Activated CD4-positive, alpha-beta T cell treated with anti-CD3 and anti-CD28 coated beads, Interleukin-2, amount 10 ng/mL, durations not matched to agents 7 days and 5 days (primary cell): ENCODE measurements at places on chromosomes 4 and X. TPM values are rescaled to one million over a fixed set of nuclear protein-coding genes. Genes with fewer than 3 reads are reported as not detected.
A peak's percentile ranks its signal among the peaks of the same experiment; 100 is the strongest.

DNA sequence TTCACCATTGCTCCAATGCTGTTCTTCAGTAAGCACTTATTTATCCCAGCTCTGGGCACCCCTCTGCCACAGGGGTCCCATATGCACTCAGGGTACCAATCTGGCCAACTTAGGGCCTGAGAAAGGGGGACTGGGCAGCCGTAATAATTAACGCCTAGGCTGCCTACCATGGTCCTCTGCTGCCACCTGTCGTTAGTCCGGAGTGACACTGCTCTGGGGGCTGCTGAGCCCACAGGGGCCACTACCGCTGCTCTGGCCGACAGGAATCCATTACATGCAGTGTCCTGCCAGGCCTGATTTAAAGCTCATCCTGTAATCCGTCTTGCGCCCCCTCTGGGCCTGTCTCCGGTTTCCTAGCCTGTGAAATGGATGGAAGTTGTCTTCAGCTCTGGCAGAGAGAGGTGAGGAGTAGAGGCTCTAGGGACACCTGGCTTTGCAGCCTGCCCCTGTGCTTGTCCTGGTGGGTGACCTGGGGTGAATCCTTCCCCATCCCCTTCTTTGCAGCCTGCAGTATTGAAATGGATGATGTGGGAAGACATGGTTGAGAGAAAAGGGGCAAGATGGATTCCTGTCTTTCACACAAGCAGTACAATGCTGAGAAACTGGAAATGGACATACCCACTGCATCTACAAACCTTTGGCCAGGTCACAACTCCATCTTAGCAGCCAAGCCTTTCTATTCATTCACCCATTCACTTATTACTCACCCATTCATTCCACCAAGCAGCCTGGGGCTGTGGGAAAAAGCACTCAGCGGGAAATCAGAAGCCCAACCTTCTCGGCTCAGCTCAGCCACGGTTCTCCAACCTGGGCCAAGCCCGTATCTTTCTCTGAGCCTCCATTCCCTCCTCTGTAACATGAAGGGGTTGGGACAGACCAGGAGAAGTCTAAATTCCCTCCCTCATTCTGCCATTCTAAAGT is 116.3 kb upstream of the NALF2 start:
- no peak overlapping the region for H3K4me3 ChIP-seq
- H3K4me1 ChIP-seq: no peaks in the 10 kb centered on the region
- no peak overlapping the region for H3K27ac ChIP-seq
- H3K36me3 ChIP-seq: no peaks in the 10 kb centered on the region
- peak; percentile 25 for DNase-seq

DNA sequence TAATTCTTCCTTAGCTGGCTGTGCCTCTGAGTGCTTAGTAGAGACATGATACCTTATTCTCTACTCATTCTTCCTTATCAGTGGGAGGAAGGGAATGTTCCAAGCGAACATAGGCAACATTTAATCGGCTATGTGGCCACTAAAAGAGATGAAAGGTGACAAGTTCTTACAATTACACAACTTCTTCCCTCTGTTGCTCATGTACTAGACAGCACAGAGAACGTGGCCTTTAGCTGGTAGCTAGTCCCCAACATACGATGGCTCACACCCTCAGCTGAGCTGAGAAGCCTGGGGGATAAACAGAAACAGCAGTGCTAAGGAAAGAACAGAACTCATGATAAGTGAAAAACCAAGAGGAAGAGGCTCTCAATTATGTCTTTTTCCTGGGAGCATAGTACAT is 52.2 kb downstream of the APOO start:
- H3K27ac ChIP-seq: no peak overlapping the region
- H3K4me3 ChIP-seq: no peak overlapping the region
- DNase-seq: no peak
- no peaks in the 10 kb centered on the region for H3K27me3 ChIP-seq

- no peak for DNase-seq
- H3K27me3 ChIP-seq: peaks cover 4% of the 10 kb centered on the region
- no peaks in the 10 kb centered on the region for H3K36me3 ChIP-seq
- no peaks in the 10 kb centered on the region for H3K4me1 ChIP-seq
- no peak overlapping the region for H3K27ac ChIP-seq
These were observed 64.7 kb downstream of the CLNK start for GRCh38 chr4:10619855-10620254.

DNA sequence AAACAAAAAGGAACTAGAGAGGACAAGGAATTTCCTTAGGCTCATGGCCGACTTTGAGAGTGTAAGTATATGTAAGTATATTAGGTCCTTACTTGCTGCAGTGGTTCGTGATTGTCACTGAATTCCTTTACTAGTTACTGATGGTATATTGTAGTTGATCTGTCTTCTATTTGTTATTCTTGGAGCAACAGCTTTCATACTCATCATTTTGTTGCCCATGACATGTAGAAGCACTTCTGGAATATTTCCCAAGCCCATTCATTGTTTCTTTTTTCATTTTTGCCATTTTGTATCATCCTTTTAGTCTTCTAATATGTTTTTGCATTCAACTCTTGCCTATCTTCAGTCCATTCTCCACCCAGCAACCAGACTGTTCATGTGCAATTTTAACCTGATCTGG is 170.0 kb downstream of the ARHGAP10 start:
- DNase-seq: no peak
- no peak overlapping the region for H3K27ac ChIP-seq
- no peak overlapping the region for H3K4me3 ChIP-seq
- peaks cover 1% of the 10 kb centered on the region for H3K36me3 ChIP-seq
- H3K27me3 ChIP-seq: no peaks in the 10 kb centered on the region
- no peaks in the 10 kb centered on the region for H3K4me1 ChIP-seq

GRCh38 chrX:38552721-38553120 is 8.6 kb upstream of the TSPAN7 start:
- no peaks in the 10 kb centered on the region for H3K4me1 ChIP-seq
- no peak overlapping the region for H3K27ac ChIP-seq
- no peaks in the 10 kb centered on the region for H3K27me3 ChIP-seq
- H3K36me3 ChIP-seq: no peaks in the 10 kb centered on the region
- no peak for DNase-seq
- no peak overlapping the region for H3K4me3 ChIP-seq

- H3K27ac ChIP-seq: no peak overlapping the region
- peaks cover 3% of the 10 kb centered on the region for H3K4me1 ChIP-seq
- no peaks in the 10 kb centered on the region for H3K36me3 ChIP-seq
These were observed 102.0 kb upstream of the GATB start for GRCh38 chr4:151862766-151863165.

- H3K27ac ChIP-seq: no peak overlapping the region
- no peaks in the 10 kb centered on the region for H3K36me3 ChIP-seq
- H3K4me1 ChIP-seq: no peaks in the 10 kb centered on the region
- no peak for DNase-seq
- H3K27me3 ChIP-seq: no peaks in the 10 kb centered on the region
These were observed 57.7 kb upstream of the TENM3 start for GRCh38 chr4:182185491-182185890.

The ADAMTS3 gene
- not detected for total RNA-seq

The CDKL2 gene
- total RNA-seq: 1.00 TPM

- peaks cover 3% of the 10 kb centered on the region for H3K27me3 ChIP-seq
- H3K4me3 ChIP-seq: no peak within 1 kb of the TSS
- H3K27ac ChIP-seq: no peak within 1 kb of the TSS
- DNase-seq: no peak
- no peaks in the 10 kb centered on the region for H3K36me3 ChIP-seq
These were observed at the start of gene ARHGEF38 for GRCh38 chr4:105551965-105552746. TSS of gene ARHGEF38 (plus strand) at chr4:105552620. CDS start at chr4:105552766, 146 bp downstream.

- no peaks in the 10 kb centered on the region for H3K4me1 ChIP-seq
- no peak overlapping the region for H3K27ac ChIP-seq
- DNase-seq: no peak
These were observed 34.1 kb upstream of the CLDN24 start for GRCh38 chr4:183356173-183356830.

The DOK7 gene
- total RNA-seq: not detected

The AFF1 gene
- 71.4 TPM for total RNA-seq

The PSAPL1 gene
- total RNA-seq: not detected

DNA sequence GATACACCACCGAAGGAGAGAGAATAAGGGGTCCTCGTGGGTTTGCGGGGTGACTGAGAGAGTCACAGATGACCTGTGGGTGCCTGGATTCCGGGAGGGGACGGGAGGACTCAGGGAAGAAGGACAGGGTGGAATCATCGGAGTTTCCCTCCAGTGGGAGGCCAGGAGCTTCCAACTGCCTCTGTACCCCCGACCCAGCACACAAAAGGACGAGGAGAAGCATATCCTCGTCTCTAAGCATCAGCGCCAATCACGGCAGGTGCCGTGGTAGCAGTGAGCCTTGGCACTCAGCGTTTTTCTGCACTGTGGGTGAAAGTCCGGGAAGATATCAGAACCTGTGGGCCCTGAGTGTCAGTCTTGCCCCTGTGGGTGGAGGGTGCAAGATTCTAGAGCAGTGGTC is 62.0 kb downstream of the ASMT start:
- H3K27ac ChIP-seq: no peak overlapping the region
- peaks cover 10% of the 10 kb centered on the region for H3K36me3 ChIP-seq
- no peak overlapping the region for H3K4me3 ChIP-seq
- no peaks in the 10 kb centered on the region for H3K27me3 ChIP-seq

DNA sequence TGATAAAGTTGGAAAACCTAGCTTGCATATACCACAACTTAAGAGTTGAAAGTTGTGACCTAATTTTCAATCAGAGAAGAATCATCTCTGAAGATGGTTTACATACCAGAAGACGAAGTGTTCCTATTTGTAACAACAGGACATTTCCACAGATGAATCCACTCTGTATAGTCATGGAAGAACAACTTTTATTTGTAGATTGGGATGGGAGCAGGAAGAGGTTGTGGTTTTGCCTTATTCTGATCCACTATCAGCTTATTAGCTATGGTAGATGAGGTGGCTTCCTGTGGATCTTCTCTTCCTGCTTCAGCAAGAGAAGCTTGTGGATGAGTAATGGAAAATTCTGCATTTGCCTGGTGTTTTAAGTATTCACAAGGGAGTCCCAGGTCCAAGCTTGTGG is 18.6 kb upstream of the SUPT20HL1 start:
- no peaks in the 10 kb centered on the region for H3K36me3 ChIP-seq
- no peak for DNase-seq
- peaks cover 8% of the 10 kb centered on the region for H3K27me3 ChIP-seq
- H3K4me3 ChIP-seq: no peak overlapping the region
- no peak overlapping the region for H3K27ac ChIP-seq

DNA sequence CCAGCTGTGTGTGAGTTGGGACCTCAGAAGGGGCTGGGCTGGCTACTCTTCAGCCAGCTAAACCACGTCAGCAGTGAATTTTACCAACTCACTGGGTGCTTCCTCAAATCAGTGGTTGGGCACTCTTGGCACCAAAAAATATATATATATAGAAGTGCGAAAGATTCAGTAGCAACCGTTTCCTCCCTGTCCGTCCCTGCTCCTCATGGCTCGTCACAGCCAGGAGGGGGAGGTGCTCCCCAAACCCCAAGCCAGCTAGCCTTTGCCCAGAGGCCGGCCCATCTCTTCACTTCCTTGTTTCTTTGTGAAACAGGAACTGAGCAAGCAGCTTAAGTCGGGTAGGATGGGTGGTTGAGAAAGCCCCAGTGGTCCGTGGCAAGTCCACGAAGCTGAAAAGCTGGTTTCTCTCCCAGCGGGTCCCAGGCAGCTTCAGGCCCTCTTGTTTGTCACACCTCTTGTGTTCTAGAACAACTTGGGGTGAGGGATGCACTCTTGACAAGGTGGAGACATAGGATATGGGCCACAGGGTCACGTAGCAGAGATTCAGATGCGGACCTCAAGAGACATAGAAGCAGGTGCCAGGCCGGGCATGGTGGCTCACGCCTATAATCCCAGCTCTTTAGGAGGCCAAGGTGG is 6.8 kb upstream of the SASH3 start:
- DNase-seq: peak; percentile 57
- H3K4me1 ChIP-seq: peaks cover 85% of the 10 kb centered on the region
- H3K36me3 ChIP-seq: peaks cover 2% of the 10 kb centered on the region
- H3K27ac ChIP-seq: peak overlapping the region; percentile 93

- H3K27ac ChIP-seq: no peak overlapping the region
- no peaks in the 10 kb centered on the region for H3K36me3 ChIP-seq
- no peak overlapping the region for H3K4me3 ChIP-seq
- H3K27me3 ChIP-seq: no peaks in the 10 kb centered on the region
- DNase-seq: no peak
These were observed 60.7 kb downstream of the TBC1D9 start for GRCh38 chr4:140695483-140695882.

DNA sequence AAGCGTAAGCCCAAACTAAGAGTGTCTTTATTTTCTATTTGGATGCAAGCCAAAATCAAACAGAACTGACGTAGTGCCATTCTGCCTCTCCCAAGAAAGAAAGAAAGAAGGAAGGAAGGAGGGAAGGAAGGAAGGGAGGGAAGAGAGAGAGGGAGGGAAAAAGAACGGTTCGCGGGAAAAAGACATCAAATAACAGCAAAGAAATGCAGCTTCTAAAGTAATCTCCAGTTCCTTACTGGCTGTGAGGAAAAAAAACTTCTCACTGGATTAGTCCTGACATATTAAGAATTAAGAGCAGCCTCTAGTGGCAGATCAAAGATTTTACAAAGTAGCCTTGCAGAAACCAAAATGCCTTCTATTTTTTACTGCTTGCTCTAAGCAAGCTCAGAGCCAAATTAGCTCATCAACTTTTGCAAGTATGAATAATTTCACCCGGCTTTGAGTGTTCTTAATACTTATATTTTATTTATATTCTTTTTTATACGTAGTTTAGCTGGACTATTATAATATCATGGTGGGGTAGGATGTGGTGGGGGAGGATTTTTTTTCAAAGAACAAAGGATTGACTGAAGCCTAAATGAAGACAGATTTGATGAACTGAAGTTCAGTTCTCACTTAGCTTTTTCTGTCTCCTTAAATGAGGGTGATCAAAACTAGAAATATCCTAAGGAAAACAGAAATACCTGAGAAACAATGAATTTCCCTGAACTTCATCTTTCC is 36.6 kb downstream of the PITX2 start:
- peaks cover 4% of the 10 kb centered on the region for H3K27me3 ChIP-seq
- no peak overlapping the region for H3K27ac ChIP-seq
- H3K4me1 ChIP-seq: no peaks in the 10 kb centered on the region
- H3K36me3 ChIP-seq: no peaks in the 10 kb centered on the region
- no peak overlapping the region for H3K4me3 ChIP-seq
- DNase-seq: no peak

DNA sequence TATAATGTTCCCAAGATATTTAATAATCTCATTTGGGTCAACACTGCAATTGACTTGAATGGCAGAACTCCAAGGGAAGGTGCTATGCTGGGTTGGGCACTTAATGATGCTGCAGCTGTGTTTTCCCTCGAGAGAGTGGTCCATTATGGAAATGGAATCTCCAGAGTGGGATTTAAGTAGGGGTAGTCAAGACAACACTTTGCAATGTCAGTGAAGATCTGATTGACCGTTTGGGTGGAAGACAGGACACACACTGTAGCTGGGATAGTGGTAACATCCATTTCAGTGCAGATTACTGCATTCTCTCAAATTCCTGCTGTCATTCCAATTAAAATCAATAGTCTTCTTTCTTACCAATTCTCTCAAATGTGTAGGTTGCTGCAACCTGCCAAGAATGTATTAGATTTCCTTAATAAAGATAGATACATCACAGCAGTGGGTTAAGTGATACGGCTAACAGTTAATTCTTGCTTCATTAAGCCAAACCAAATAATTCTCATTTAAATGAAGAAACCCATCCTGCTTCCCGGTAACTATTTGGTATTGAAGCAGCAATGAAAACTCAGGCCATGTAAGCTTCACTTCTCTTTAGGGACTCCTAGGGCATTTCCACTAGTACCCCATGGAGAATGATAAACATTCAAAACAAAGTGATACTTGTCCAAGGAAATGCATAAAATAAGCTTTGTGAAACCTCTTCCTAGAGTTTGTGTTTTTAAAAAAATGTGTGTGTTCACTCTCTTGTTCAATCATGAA is 40.5 kb upstream of the RASGEF1B start:
- no peaks in the 10 kb centered on the region for H3K36me3 ChIP-seq
- no peak overlapping the region for H3K27ac ChIP-seq
- H3K4me1 ChIP-seq: peaks cover 9% of the 10 kb centered on the region
- no peaks in the 10 kb centered on the region for H3K27me3 ChIP-seq
- no peak overlapping the region for H3K4me3 ChIP-seq
- DNase-seq: no peak
